A549 (cell line): ENCODE measurements at places on chromosomes 2 and 18. TPM values are rescaled to one million over a fixed set of nuclear protein-coding genes. Genes with fewer than 3 reads are reported as not detected.

The IWS1 gene
- polyA plus RNA-seq, result 56.6 to 64.3 TPM (median 58.2 TPM) in 3 replicates

The HAAO gene
- not detected in 3 replicates for polyA plus RNA-seq

The CELF4 gene
- polyA plus RNA-seq, result not detected in 3 replicates

The SCLY gene
- polyA plus RNA-seq, result 25.5 to 28.3 TPM (median 28.1 TPM) in 3 replicates

The IRS1 gene
- 13.1 to 15.6 TPM (median 13.9 TPM) in 3 replicates for polyA plus RNA-seq
